ENCODE measurements at places on chromosomes 12 and 14.

DNA sequence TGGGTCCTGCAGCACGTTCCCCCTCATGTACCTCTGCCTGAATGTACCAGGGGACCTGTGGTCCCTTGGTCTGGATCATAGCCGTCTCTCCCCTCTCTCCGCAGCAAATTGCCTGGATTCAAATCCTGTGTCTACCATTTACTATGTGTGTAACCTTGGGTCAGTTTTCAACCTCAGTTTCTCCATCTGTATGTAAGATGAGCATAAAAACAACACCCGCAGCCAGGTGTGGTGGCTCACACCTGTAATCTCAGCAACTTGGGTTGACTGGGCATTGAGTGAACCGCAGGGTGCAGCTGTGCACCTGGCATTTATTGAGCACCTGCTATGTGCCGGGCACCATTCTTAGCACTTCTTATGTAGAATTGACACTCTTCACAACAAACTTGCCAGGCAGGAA, 14.1 kb downstream of the CYP46A1 start:
- no peak overlapping the region for H3K4me3 ChIP-seq
- H3K36me3 ChIP-seq: no peaks in the 10 kb centered on the region
- no peaks in the 10 kb centered on the region for H3K4me1 ChIP-seq
- H3K27me3 ChIP-seq: peaks cover 6% of the 10 kb centered on the region

DNA sequence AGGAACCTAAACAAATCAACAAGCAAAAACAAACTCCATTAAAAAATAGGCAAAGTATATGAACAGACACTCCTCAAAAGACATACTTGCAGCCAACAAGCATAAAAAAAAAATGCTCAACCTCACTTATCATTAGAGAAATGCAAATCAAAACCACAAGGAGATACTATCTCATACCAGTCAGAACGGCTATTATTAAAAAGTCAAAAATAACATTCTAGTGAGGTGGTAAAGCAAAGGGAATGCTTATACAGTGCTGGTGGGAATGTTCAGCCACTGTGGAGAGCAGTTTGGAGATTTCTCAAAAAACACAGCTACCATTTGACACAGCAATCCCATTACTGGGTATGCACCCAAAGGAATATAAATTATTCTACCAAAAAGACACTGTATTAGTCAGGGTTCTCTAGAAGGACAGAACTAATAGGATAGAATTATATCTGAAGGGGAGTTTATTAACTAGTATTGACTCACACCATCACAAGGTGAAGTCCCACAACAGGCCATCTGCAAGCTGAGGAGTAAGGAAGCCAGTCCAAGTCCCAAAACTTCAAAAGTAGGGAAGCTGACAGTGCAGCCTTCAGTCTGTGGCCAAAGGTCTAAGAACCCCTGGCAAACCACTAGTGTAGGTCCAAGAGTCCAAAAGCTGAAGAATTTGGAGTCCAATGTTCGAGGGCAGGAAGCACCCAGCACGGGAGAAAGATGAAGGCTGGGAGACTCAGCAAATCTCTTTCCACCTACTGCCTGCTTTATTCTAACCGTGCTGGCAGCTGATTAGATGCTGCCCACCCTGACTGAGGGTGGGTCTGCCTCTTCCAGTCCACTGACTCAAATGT, 101.6 kb upstream of the KRAS start:
- H3K27me3 ChIP-seq: no peaks in the 10 kb centered on the region
- H3K36me3 ChIP-seq: no peaks in the 10 kb centered on the region
- DNase-seq: no peak
- H3K4me1 ChIP-seq: peaks cover 10% of the 10 kb centered on the region
- H3K27ac ChIP-seq: no peak overlapping the region
- no peak overlapping the region for H3K4me3 ChIP-seq

DNA sequence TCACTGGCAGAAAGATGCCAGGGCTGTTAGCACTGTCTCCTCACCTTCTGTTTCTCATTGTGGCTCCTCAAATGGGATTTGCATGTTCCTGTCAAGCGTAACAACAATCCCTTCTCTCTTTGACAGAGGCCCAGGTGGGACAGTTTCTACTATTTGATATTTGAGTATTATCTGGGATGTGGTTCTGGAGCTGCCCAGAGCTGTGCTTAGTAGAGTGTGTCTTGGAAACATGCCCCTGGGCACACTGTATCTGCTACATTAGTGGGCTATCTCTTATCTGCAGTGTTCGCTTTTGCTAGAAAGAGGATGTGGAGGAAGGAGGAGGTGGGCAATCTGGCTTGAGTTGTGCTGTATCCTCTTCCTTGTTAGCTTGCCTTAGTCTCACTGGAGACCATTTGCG, 3.8 kb upstream of the ACADS start:
- no peak overlapping the region for H3K4me3 ChIP-seq
- no peak overlapping the region for H3K27ac ChIP-seq
- DNase-seq: no peak
- peaks cover 83% of the 10 kb centered on the region for H3K36me3 ChIP-seq

GRCh38 chr14:95460647-95461478, 55.6 kb downstream of the SYNE3 start:
- H3K36me3 ChIP-seq: peaks cover 59% of the 10 kb centered on the region
- peaks cover 57% of the 10 kb centered on the region for H3K4me1 ChIP-seq
- DNase-seq: no peak
- H3K27ac ChIP-seq: peak overlapping the region; percentile 79
- no peaks in the 10 kb centered on the region for H3K27me3 ChIP-seq
- H3K4me3 ChIP-seq: no peak overlapping the region

GRCh38 chr14:37114002-37114401, 58.4 kb downstream of the SLC25A21 start:
- H3K27me3 ChIP-seq: no peaks in the 10 kb centered on the region
- H3K4me3 ChIP-seq: no peak overlapping the region
- H3K27ac ChIP-seq: no peak overlapping the region
- H3K4me1 ChIP-seq: no peaks in the 10 kb centered on the region
- no peak for DNase-seq

GRCh38 chr14:90758959-90759358, 57.3 kb downstream of the TTC7B start:
- H3K4me1 ChIP-seq: peaks cover 32% of the 10 kb centered on the region
- peak overlapping the region; percentile 90 for H3K27ac ChIP-seq
- DNase-seq: peak; percentile 53
- peaks cover 2% of the 10 kb centered on the region for H3K36me3 ChIP-seq
- peak overlapping the region; percentile 75 for H3K4me3 ChIP-seq
- H3K27me3 ChIP-seq: peaks cover 2% of the 10 kb centered on the region

GRCh38 chr12:74169607-74170006, 368.0 kb upstream of the ATXN7L3B start:
- no peaks in the 10 kb centered on the region for H3K36me3 ChIP-seq
- no peaks in the 10 kb centered on the region for H3K4me1 ChIP-seq
- no peak overlapping the region for H3K4me3 ChIP-seq
- H3K27ac ChIP-seq: no peak overlapping the region
- H3K27me3 ChIP-seq: no peaks in the 10 kb centered on the region

DNA sequence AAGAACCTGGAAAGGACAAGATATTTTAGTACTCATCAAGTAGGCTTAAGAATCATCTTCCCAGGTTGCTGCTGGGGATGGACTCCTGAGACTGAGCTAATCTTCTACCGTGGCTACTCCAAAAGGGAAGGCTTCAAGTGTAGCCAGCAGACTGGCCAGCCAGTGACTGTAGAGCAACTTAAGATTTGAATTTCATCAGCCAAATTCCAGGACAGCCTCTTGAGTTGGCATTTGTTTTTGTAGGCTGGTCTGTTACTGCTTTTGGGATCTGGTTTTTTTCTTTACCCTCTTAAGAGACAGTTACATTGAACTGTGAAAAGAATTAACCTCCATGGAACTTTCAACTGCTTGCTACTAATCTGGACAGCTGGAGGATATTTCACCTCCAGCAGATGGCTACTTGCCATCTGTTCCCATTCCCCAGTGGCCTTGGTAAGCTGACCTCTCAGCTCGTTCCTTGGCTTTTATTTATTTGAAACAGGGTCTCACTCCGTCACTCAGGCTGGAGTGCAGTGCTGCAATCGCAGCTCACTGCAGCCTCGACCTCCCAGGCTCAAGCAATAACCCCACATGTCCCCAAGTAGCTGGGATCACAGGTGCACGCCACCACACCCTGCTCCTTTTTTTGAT, 20.7 kb downstream of the VTI1B start:
- peaks cover 94% of the 10 kb centered on the region for H3K36me3 ChIP-seq
- peaks cover 3% of the 10 kb centered on the region for H3K4me1 ChIP-seq
- H3K27me3 ChIP-seq: no peaks in the 10 kb centered on the region
- DNase-seq: no peak

- no peak overlapping the region for H3K27ac ChIP-seq
- no peak for DNase-seq
- H3K4me3 ChIP-seq: no peak overlapping the region
- H3K36me3 ChIP-seq: no peaks in the 10 kb centered on the region
- no peaks in the 10 kb centered on the region for H3K4me1 ChIP-seq
Measured at GRCh38 chr14:51750542-51750941, 98.8 kb downstream of the FRMD6 start.

DNA sequence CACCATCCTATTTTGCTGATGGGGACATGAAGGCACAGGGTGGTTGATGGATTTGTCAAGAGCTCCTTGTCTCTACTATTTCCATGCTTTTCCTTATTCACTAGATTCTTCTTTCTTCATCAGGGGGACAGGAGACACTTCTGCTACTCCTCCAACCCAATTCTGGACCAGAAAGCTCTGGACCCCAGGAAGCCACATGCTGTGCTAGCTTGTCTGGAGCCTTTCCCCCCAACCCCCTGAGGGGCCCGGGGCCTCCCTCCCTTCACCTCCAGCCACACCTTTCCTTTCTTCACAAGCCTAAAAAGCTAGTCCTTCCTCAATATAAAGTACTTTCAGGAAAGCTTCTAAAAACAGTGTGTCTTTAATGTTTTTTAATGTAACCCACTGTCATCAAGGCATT, 75.1 kb upstream of the CAPRIN2 start:
- peaks cover 29% of the 10 kb centered on the region for H3K27me3 ChIP-seq
- H3K27ac ChIP-seq: no peak overlapping the region
- H3K4me1 ChIP-seq: no peaks in the 10 kb centered on the region
- no peak overlapping the region for H3K4me3 ChIP-seq
- H3K36me3 ChIP-seq: no peaks in the 10 kb centered on the region

GRCh38 chr12:8852119-8852518, 29.7 kb downstream of the A2ML1 start:
- no peaks in the 10 kb centered on the region for H3K4me1 ChIP-seq
- no peak overlapping the region for H3K27ac ChIP-seq
- no peak overlapping the region for H3K4me3 ChIP-seq
- H3K36me3 ChIP-seq: no peaks in the 10 kb centered on the region
- DNase-seq: no peak

GRCh38 chr14:61350427-61351270, 29.3 kb downstream of the PRKCH start:
- no peaks in the 10 kb centered on the region for H3K27me3 ChIP-seq
- H3K36me3 ChIP-seq: peaks cover 38% of the 10 kb centered on the region
- no peak for DNase-seq
- H3K4me1 ChIP-seq: peaks cover 95% of the 10 kb centered on the region

GRCh38 chr12:89038831-89039512, 313.3 kb downstream of the DUSP6 start:
- no peak overlapping the region for H3K4me3 ChIP-seq
- H3K27me3 ChIP-seq: no peaks in the 10 kb centered on the region
- peak overlapping the region; percentile 98 for H3K27ac ChIP-seq
- peaks cover 74% of the 10 kb centered on the region for H3K4me1 ChIP-seq

GRCh38 chr14:76887191-76887590, 61.0 kb downstream of the LRRC74A start:
- no peak overlapping the region for H3K4me3 ChIP-seq
- H3K27ac ChIP-seq: no peak overlapping the region
- no peaks in the 10 kb centered on the region for H3K36me3 ChIP-seq
- peaks cover 6% of the 10 kb centered on the region for H3K4me1 ChIP-seq

DNA sequence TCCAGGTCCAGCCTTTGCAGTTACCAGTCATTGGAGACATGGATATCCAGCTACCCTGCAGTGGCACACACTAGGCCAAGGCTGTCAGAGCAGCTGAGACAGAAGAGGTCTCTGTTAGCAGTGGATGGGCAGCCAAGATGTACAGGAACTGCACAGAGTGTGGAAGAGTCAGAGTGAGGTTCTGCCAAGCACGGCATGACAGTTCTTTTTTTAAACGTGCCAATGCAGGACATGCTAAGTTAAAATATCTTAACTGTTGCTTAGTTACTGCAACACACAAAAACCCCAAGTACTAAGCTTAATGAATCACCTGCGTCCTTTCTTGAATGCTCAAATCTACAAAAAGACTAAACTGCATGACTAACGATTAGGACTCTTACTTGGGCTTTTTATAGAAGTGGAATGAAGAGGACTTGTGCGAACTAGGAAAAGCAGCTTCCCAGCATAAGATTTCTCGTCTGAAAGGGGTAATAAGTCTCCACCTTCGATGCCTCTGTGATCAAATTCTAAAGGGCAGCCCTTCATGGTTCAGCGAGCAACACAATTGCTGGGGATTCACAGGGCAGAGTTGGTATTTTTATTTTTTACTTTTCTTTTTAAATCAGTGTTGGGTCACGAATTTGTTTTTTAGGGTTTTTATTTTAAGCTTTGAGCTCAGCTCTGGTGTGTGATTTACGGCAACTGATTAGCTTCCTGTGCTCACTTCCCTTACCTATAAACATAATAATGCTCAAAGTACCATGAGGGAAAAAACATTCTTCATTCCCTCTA, 20.6 kb downstream of the MAPK1IP1L start:
- no peaks in the 10 kb centered on the region for H3K27me3 ChIP-seq
- peaks cover 25% of the 10 kb centered on the region for H3K36me3 ChIP-seq
- H3K4me1 ChIP-seq: peaks cover 39% of the 10 kb centered on the region
- DNase-seq: peak; percentile 41

DNA sequence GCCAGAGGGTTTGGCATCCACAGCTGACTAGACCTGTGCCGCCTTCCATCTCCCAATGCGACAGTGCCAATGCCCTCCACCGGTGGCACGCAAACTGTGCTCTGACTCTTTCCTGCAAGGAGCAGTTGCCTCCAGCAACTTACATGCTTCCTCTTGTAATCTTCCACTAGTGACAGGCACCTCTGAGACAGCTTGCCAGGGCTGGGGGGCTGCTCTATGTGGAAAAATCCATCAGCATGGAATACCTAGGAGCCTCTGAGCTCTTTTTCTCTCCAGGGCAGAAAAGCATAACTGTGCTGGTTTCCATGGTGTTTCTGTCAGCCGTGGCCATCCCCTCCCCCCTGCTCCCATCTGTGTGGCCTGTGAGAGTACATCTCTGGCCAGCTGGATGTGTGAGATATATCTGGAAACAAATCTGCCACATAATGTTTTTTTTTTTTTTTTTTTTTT, 110.6 kb downstream of the MYRFL start:
- H3K4me3 ChIP-seq: no peak overlapping the region
- H3K36me3 ChIP-seq: no peaks in the 10 kb centered on the region
- no peak overlapping the region for H3K27ac ChIP-seq
- no peaks in the 10 kb centered on the region for H3K4me1 ChIP-seq
- H3K27me3 ChIP-seq: peaks cover 19% of the 10 kb centered on the region
